ENCODE measurements at places on chromosomes 11 and 22. TPM values are rescaled to one million over a fixed set of nuclear protein-coding genes. Genes with fewer than 3 reads are reported as not detected.

GRCh38 chr11:69337211-69337721, 43.3 kb downstream of the MYEOV start:
- no peak for DNase-seq

- no peak for DNase-seq
Measured at GRCh38 chr11:83024270-83024854, 47.3 kb downstream of the RAB30 start.

DNA sequence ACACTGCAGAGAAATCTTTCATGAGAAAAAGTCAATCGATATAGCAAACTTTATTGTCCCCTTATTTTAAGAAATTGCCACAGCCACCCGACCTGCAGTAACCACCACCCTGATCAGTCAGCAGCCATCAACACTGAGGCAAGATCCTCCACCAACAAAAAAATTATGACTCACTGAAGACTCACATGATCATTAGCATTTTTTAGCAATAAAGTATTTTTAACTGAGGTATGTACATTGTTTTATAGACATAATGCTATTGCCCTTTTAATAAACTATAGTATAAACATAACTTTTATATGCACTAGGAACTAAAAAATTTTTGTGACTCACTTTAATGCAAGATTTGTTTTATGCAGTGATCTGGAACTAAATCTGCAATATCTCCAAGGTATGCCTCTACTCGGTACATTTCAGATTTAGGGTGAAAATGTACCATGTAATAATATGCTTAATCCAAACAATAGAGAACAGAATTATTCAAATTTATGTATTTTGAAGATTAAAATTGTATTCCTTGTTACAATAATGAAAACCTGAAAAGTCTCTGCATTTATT, 79.2 kb upstream of the CEP126 start:
- no peak for DNase-seq

GRCh38 chr11:18615628-18616392, 16.2 kb downstream of the MISFA start:
- no peak for DNase-seq

DNA sequence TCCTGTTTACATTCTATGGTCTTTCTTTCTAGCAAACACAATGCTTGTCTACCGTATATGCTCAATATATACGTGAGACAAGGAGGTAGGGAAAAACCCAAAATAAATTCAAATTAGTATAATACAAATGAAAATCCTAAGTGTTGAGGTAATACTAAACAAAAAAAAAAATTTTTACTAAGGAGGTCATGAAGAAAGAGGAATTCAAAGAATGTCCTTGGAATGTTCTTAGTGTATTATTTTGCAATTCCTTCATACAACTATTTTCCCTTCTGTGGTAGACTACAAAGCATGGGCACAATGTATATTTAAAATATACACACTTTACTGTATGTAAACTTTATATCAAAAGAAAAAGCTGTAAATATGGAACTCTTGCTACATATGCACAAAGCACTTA, 36.4 kb downstream of the PIK3C2A start:
- DNase-seq = no peak

- no peak for DNase-seq
Measured at GRCh38 chr11:28922386-28922981, 814.3 kb downstream of the METTL15 start.

GRCh38 chr22:44661659-44662569, 40.1 kb upstream of the PRR5 start:
- DNase-seq = peak; percentile 15

DNA sequence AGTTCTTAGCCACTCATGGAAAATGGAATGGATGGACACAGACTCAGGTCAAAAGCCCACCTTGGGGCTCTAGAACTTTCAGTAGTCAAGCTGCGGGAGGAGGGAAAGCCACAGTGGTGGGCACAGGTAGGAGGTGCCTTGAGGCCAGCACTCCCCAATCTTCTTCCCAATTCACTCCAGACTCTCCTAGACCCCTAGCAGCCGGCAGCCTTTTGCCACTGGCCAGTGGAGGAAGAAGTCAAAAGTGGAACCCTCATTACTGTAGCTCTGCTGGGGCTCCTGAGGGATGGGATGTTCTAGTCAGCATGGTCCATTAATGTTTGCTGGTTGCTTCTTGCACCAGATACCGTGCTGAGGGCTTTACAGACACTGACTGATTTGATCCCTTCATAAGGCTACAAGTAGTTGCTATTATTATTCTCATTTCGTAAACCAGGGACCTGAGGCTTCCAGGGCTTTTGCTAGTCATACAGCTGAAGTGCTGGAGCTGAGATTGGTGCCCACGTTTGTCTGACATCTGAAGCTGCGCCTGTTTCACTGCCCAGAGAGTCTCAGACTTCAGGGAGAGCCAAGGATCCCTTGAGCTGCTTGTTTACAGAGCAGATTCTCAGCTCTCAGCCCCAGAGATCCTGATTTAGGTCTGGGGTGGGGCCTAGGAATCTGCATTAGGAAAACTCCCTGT, 1.1 kb downstream of the UCP3 start:
- no peak for DNase-seq

GRCh38 chr11:78045851-78046485, 17.7 kb upstream of the THRSP start:
- DNase-seq = peak; percentile 92

DNA sequence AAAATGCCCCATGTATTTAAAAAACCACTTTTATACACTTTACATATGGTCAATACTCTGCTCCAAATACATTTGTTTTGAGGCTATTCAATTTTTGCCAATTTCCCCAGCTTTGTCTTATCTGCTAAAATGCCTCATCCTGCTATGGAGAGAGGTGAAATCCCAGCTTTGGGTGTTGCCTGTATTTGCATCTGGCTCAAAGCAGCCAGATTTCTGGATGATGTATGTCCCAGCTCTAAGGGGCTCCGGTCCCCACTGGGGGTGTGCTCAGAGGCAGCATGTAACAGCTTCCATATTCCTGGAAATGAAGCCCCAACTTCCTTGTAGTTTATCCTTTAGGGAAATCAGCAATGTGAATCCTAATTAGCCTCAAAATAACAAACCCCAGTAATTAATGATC, 59.5 kb downstream of the WT1 start:
- no peak for DNase-seq

- DNase-seq = no peak
Measured at GRCh38 chr11:112298535-112298934, 37.9 kb upstream of the PLET1 start.

- no peak for DNase-seq
Measured at GRCh38 chr11:75503531-75504099, 22.1 kb downstream of the GDPD5 start.

DNA sequence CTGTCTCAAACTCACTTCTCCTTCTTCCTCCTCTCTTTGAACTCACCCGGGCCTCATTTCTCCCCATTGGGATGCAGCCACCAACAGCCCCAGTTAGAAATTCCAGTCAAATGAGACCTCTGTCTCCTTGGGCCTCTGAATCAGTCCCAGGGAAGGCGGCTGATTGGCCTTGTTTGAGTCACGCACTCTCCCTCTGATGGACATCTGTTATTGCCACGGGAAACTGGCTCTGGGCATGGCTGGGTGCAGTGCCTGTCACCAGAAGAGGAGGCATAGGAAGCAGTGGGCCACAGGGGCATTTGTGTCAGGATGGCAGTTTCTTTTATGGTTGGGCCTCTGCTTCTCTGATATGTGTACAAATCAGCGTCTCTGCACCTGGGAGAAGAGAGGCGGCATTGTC, 9.6 kb upstream of the WNT11 start:
- no peak for DNase-seq

DNA sequence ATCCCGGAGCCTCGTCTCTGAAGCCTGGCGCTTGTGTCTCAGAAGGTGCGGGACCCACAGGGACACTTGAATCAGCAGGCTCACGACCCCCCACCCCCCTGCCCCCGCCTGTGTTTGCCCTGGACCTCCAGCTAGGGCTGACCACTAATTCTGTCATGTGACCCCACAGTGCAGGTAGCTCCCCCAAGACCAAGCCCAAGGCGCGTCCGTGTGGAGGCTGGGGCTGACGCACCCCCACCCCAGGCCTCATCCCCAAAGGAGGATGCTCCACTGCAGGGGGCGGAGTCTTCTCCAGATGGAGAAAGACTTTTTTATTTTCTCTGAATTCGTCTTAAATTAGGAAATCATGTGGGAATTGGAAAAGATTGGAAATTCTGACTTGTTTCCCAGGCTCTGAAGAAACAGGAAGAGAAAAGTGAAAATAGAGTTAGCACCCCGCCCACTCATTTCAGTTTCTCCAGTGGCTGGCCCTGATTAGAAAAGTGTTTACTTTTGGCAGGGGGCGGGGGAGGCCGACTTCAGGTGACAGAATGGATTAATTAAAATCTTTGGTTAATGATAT, 1.0 kb upstream of the RELA start:
- peak; percentile 71 for DNase-seq

DNA sequence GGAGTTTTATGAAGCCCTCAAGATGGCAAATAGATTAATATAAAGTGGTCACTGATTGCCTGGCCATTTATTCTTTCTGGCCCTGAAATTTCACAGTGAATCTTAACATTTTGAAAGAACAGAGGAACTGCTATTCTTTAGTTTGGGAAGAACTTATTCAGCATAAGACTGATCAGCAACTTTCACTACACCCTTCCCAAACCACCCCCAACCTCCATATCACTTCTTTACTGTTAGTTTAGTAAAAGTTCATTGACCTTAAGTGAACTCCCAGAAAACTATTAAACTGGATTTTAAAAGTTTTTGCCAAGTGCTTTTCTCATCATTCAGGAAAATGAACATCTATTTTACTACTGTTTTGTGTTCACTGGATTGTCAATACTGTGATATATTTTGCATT, 77.4 kb downstream of the NARS2 start:
- DNase-seq = no peak

DNA sequence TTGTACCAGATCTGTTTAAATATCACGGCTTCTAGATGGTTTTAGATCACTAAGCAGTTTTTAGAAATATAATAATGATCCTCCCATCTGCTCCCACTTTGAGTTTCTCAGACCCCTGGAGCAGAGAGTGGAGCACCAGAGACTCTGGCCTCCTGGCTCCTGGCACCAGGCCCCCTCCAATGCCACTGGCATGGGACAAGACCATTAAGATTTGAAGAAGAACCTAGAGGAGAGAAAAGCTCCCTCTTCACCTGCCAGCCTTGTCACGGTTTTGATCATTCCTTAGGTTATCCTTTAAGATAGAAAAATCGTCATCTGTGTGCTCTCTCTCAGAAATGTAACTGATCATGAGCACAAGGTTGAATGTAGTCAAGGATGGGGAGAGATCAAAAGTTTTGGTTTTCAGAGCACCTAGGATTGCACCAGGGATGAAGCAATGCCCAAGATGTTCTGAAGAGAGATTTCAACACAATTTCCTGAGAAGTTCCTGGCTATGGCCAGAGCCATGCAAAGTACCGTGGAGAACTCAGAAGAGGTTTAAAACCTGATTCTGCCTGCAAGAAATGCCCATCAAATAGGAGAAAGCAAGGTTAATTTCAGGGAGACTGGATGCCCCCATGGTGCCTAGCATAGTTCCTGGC, 22.2 kb downstream of the IL10RA start:
- no peak for DNase-seq

DNA sequence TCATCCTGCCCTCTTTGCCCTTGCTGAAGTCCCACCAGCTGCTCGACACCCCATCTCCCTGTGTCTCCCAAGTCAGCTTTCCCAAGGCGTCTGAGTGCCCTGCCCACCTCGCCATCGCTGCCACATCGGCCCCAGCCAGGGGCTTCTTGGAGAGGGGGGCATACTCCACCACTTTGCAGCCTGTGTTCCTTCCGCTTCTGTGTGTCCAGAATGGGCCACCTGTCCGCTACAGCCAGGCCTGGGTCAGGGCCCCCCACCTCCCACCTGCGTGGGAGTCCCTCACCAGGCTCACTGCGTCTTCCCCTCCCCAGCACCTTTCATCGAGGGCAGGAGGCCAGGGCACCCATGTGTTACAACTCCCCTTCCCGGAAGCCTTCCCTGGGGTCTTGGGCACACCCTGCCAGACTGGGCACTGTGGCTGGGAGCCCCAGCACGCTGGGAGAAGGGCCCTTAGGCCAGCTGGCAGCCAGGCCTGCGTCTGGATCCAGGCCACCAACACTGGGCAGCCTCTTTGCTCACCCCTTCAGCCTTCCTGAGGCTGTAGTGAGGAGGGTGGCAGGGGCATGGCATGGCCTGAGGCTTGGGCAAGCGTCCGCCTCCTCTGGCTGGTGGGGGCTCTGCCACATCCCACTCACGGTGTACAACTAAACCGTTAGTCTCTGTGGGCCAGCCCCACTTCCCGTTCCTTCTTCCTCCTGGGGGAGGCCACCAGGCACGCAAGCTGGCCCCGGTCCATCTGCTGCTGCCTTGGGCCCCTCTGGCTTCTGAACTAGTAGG, 13.4 kb downstream of the CPT1A start:
- no peak for DNase-seq

TMEM86A gene
- total RNA-seq = 7.7 TPM

SCGB1A1 gene
- total RNA-seq = 1.6 TPM

ZFPL1 gene
- 36.8 TPM for total RNA-seq

IFITM10 gene
- total RNA-seq = 11.6 TPM

HEPN1 gene
- total RNA-seq = not detected

KRTAP5-2 gene
- total RNA-seq = not detected

PNPLA3 gene
- total RNA-seq = 2.6 TPM

CECR2 gene
- 12.3 TPM for total RNA-seq

SMTNL1 gene
- total RNA-seq = not detected

GAS2 gene
- 27.0 TPM for total RNA-seq

Measured in dorsolateral prefrontal cortex (tissue), 122 donors.